NCI-H82 (cell line): ENCODE measurements at places on chromosomes 6 and 20.
A peak's percentile ranks its signal among the peaks of the same experiment; 100 is the strongest.

GRCh38 chr6:84549917-84550316 is 214.5 kb downstream of the TBX18 start:
- DNase-seq, result no peak

- DNase-seq, result no peak
Observed at GRCh38 chr6:107584726-107585125, 94.8 kb downstream of the SOBP start.

DNA sequence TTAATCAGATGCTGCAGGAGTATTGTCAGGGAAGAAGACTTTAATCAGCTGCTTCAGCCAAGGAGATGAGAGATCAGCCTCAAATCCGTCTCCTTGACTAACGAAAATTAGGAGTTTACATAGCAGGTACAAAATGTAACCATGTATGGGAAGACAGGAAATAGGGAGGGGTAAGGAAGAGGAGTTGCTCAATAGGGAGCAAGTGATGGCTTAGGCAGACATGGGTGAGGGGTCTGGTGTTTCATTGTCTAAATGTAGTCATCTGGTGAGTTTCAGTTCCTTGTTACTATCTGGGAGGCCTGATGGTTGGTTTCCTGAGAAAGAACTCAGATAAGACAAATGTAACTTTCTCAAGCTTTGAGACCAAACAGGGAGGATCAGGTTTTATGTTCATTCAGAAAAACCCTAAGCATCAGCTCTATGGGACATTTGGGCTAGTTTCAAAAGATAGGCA is 217.3 kb upstream of the SULF2 start:
- no peak for DNase-seq

DNA sequence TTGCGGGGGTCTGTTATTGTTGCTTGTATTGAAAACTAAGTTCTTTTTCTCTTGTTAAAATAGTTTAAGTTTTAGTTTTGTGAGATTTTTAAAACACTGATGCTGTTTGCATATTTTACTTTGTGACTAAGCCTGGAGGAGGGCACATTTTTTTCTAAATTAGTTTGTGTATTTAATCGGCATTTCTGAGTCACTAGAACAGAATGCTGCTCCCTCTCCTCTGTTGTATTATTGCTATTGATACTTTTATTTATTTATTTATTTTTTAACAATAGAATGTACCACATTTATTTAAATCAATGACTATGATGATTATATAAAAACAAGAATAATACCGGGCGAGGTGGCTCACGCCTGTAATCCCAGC is 5.1 kb upstream of the FAM50B start:
- DNase-seq, result no peak

- peak; percentile 60 for DNase-seq
Observed at GRCh38 chr6:43013097-43013842, 476 bp downstream of the MEA1 start.

GRCh38 chr6:159221486-159222170 is 52.4 kb downstream of the FNDC1 start:
- no peak for DNase-seq

GRCh38 chr6:110643175-110643574 is 166.8 kb upstream of the SLC22A16 start:
- no peak for DNase-seq

DNA sequence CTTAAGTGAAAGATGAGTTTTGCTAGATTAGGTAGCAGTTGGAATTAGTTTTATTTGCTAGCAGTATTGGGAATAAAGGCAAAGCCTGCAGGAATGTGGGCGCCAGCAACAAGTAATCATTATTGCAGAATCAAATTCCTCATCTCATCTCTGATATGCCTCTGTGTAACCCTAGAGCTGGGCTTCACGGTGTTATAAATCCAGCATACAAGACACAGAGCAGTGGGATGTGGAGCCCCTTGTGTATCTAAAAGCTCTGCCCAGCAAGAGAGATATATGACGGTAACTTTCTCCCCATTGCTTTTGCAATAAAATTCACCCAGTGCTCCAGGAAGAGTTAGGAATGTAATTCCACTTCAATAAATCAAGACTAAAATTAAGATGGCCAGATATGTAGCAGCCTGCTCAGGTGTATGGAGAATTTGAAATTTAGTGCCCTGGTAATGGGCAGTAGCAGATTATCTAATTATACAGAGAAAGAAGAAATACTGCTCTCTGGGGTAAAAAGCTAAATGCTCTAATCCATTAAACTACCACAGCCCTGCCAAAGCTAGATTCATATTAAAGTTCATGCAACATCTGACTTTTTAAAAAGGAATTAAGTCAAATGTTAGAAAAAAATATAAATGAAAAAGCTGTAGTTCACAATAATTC is 5.6 kb upstream of the BLOC1S5 start:
- DNase-seq, result no peak

DNA sequence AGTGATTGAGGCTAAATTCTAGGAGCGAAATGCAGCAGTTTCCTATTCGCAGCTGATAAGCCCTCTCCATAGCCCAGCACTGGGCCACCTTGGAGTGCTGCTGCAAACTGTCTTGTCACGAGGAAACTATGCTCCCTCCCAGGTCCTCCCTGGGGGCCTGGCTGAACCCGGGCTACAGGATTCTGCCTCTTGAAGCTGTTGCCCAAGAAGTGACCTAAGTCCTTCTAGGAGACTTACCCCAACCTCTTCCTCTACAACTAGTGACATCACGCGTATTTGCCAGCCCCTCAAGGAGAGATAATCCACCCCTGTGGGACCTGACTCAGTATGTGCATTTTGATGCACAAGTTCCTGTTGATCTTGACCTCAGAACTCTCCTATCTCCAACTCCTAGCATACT is 26.5 kb upstream of the ZFAND3 start:
- no peak for DNase-seq

DNA sequence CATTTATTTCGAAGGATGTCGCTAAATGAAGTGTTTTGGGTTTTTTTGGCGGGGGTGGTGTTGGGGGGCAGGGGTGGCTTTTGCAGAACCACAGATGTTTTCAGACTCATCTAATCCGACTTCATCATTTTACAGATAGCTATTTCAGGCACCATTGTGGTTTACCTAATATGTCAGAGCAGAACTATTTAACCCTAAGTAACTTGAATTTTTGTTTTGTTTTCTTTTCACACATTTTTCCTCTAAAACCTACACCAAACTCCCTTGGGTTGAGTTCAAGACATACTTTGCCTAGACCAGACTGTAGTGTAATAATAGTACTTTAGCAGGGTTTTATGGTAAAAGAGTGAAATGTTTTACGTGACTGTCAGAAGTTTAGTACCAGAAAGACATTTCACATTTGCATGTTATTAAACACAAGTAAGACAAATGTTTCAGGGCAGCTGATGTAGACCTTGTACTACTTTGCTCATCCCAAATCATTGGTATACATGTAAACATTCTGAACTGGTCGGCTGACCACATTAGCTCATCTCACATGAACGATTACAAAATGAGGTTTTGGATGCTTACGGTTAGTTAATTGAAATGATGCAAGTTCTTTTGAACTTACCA is 37.7 kb downstream of the MAP3K4 start:
- no peak for DNase-seq

- DNase-seq, result no peak
Observed at GRCh38 chr6:116246089-116246488, 7.8 kb downstream of the TSPYL4 start.

DNA sequence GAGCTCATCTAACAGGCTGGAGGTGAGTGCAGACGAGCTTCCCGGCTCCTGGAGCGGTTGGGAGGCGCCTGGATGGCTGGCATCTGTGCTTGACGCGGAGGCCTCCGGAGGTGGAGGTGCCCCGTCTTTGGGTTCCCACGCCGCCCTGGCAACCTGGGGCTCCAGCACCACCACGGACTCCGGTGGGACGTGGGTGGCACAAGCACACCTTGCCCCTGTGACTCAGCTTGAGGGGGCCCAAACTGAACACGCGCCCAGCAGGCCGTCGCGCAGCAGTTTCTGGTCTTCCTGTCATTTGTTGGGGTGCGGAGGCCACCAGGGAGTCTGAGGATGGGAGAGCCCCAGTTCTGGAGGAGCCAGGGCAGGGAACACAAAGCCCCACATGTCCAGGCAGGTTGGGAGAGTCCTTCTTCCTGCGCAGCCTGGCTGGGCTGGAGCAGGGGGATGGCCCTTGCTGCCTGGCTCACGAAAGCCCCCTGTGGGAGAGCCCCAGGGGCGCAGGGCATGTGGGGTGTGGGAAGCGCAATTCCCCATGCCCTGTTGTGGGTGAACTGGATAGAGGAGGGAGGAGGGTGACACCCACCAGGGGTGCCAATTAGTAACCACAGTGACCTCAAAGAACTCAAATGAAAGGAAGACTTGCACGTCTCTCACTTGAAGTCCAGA is 1378.6 kb upstream of the DEFB115 start:
- peak; percentile 47 for DNase-seq

GRCh38 chr6:28839443-28840120 is 84.2 kb downstream of the TRIM27 start:
- no peak for DNase-seq

- peak; percentile 28 for DNase-seq
Observed at GRCh38 chr20:8798505-8798904, 270.4 kb upstream of the PLCB4 start.

- DNase-seq, result no peak
Observed at GRCh38 chr20:58397429-58397828, 8.4 kb downstream of the VAPB start.

DNA sequence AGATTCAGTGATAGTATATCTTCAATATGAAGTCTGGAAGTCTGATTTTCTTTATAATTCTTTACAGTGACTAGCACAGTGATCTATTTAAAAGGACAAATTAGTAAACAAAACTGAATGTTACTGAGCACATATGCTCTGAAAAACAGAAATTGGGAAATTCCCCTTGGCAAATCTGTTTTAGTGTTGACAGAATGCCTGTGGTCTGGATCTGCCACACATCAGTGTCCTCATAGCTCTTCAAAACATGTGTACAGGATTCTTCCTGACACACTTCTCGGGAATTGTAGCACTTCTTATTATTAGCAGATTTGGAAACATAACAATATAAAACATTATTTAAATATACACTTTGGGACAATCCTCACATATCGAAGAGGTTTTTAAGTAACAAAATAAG is 354.3 kb downstream of the COL12A1 start:
- no peak for DNase-seq

- peak; percentile 41 for DNase-seq
Observed at GRCh38 chr6:7542065-7542873, 798 bp downstream of the DSP start.

GRCh38 chr6:108785653-108786052 is 62.6 kb upstream of the ARMC2 start:
- DNase-seq, result no peak

DNA sequence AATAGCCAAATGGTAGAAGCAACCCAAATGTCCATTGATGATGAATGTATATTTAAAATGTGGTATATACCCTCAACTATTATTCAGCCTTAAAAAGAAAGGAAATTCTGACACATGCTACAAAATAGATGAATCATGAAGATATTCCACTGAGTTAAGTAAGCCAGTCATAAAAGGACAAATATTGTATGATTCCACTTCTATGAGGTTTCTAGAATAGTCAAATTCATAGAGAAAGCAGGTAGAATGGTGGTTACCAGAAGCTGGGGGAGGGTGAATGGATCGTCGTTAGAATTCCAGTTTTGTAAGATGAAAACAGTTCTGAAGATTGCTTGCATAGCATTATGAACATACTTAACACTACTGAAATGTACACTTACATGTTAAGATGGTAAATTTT is 214.3 kb upstream of the MYLIP start:
- DNase-seq, result no peak

DNA sequence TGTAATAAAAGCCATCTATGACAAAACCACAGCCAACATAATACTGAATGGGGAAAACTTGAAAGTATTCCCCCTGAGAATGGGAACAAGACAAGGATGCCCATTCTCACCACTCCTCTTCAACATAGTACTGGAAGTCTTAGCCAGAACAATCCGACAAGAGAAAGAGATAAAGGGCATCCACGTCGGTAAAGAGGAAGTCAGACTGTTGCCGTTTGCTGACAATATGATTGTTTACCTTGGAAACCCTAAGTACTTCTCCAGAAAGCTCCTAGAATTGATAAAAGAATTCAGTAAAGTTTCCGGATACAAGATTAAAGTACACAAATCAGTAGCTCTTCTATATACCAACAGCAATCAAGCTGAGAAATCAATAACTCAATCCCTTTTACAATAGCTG is 14.0 kb upstream of the RUNX2 start:
- DNase-seq, result no peak

DNA sequence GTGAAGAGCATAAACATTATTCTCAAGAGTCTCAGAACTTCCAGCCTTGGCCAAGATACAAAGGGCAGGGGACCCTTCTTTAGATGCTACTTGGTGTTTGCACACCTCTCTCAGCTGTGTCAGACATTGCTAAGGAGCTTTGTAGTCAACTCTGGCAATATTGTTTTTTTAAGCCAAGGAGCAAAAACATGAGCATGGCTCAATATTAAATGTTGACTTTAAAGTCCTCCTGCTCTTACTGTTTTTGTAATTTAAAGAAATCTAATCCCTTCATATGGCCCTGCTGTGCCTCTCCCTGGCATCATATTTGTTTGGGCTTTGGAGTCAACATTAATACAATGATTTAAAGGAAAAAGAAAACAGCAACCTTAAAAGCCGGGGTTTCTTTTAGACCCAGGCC is 67.9 kb upstream of the TMEM170B start:
- no peak for DNase-seq

GRCh38 chr6:134303891-134304290 is 14.0 kb downstream of the SGK1 start:
- DNase-seq, result no peak

DNA sequence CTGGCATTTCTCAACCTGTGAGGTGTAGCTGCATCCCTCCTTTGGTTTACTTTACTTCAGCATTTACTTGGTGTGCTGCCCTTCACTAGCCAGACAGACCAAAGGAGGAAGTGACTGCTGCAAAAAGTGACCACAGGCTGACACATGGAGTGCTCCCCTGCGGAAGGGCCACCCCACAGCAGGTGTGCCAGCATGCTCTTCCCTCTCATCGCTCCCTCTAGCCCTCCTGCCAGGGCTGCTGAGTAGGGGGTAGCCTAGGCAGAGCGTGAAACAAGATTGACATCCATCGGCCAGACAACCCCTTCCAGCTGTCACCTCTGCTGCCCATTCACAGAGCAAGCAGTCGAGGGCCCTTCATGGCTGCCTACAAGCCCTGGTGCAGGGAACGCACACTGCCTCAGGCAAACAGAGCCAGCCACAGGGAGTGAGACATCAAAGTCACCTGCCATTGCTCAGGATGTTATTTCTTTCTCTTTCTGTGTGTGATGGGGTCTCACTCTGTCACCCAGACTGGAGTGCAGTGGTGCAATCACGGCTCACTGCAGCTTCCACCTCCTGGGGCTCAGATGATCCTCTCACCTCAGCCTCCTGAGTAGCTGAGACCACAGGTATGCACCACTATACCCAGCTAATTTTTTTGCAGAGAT is 102.0 kb upstream of the RPS6KA2 start:
- DNase-seq, result no peak

- no peak for DNase-seq
Observed at GRCh38 chr6:146894624-146895023, 295.9 kb downstream of the ADGB start.

GRCh38 chr6:108903796-108904195 is 55.6 kb downstream of the ARMC2 start:
- DNase-seq, result no peak

- DNase-seq, result no peak
Observed at GRCh38 chr6:8780653-8781052, 345.3 kb upstream of the SLC35B3 start.

GRCh38 chr20:51966296-51966971 is 164.1 kb upstream of the SALL4 start:
- DNase-seq, result peak; percentile 79

GRCh38 chr20:22055981-22056380 is 350.5 kb downstream of the PAX1 start:
- DNase-seq, result no peak
